Stimulated activated CD8-positive, alpha-beta memory T cell treated with anti-CD3 and anti-CD28 coated beads, Interleukin-7, amount 100 ng/mL, for 24 hours (primary cell): ENCODE measurements at places on chromosomes 5 and 9.

GRCh38 chr5:126358525-126358924 is 64.7 kb upstream of the GRAMD2B start:
- DNase-seq, result no peak

GRCh38 chr5:178282391-178282790 is 49.8 kb upstream of the PHYKPL start:
- no peak for DNase-seq

DNA sequence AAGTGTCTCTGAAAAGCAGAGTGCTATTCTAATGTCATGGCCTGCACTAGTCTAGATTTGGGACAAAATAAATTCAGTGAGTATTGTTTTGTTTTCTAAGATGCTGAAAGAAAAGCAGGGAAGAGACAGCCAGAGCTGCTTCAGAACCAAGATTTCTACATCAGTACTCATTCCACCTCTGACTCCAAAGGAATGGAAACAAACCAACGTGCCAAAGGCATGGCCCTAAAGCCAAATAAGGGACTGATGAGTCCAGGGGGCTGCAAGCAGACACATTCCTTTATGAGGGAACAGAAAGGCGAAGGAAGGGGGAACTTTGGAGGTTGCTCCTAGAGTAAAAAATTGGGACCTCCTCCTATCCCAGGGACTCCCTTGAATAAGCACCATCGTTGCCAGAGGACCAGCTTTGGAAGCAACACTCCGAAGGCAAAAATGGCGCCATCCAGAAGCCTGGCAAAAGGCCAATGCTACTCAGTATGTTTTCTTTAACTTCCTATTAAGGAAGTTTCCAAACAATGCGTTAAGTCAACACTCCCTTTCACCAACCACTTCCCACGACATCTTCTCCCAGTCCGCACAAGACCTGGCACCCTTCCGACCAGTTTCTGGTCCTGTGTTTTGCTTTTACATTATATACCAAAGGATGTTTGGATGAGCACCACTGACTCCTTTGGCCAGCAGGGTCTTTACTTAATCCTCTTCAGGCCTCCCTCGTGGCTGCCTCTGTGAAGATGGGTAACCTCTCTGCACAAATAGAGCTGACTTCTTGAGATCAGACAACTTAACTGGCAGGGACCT is 31.6 kb downstream of the ADAM19 start:
- DNase-seq, result no peak

DNA sequence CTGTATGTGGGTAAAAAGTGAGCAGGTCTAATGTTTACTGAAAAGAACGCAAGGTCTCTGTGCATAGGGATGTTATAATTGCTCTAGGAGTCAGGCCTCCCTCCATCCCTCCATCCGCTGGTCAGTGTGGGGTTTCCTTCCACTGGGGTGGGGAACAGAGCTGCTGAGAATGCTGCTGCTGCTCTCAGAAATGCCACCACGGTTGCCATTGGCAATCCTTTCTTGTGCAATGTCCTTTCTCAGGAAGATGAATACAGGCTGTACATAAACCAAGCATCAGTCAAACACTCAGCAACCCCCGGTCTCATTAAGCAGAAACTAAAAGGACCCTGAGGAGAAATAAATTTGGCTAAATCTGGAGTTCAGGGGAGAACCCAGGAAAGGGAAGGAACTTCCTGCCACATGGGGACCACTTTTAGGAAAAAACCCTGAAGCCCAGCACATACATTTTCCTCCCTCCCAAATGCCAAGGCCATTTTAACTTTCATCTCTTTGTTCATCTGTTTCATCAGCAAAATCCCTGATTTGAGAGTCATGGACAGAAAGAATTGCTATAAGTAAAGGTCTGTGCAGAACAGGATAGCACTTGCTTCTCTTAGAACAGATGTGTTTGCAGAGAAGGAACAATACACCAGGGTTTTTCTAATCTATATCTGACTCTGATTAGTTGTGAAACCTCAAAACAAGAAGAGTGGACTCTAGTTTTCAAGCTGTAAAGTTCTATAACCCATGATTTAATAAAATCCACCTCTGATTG is 70.4 kb upstream of the SLC1A3 start:
- DNase-seq, result no peak

DNA sequence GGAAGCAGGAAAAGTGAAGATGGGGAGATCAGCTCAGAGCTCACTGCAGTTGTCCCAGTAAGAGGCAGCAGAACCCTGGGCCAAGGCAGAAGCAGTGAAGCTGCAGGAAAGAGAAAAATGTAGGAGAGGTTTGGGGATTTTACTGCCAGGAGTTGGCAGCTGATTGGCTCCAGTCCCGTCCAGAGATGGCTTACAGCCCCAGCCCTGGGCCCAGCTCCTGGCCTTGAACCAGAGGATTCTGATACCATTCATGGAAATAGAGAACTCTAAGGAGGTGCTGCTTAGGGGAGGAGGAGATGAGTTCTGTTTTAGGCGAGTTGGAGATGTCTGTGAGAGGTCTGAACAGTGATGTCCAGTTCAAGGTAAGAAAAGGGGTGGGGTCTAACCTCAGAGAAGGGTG is 4.6 kb downstream of the MORN5 start:
- DNase-seq, result no peak

DNA sequence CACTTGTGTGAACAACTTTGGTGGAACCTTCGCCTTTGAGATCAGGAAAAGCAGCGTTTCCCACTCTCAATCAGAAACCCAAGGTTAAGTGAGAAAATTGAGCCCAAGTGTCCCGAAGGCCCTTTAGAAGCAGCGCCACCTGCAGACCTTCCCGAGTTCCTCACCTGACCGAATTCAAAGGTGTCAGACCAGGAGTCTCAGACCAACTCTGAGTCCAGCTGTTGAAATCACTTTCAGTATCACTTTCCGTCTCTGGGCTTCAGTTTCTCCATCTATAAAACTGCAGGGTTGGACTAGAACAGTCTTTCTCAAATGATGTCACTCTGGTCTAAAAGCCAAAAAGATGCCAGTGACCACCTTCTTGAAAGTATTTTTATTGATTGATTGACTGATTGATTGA is 31.7 kb upstream of the GRHPR start:
- DNase-seq, result no peak

- DNase-seq, result no peak
Measured at GRCh38 chr9:134655586-134656333, 14.2 kb downstream of the COL5A1 start.

DNA sequence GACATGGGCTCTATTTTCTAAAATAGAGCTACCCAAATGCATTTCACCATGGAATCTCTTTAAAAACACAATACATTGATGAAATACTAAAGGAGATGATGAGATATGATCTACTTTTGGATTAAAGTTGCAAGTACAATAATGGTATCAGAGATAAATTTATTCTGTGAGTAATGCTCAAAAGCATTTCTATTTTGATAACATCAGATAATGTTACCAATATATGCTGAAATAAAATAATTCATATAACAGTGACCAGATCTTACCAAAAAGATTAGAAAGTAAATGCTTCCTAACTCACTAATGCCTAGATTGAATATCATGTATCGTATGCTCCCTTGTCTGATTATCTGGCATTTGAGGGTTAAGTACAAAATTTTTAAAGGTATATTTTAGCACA is 761.8 kb upstream of the ZNF608 start:
- DNase-seq, result no peak

DNA sequence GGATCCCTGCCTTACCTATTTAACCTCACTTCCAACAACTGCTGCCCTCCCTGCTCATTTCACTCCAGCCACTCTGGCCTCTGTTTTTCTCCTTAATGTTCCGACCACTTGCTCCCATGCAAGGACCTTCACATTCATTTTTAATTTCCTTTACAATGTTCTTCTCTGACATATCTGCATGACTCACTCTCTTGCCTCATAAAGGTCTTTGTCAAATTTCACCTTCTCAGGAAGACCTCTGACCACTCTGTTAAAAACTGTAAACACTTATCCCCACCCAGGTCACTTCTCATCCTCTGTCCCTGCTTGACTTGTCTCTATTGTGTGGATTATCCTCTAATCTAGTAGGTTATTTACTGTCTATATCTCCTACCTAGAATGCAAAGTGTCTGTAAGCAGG is 751.2 kb downstream of the BRINP1 start:
- DNase-seq, result no peak

GRCh38 chr9:94921092-94921471 is 194.6 kb downstream of the AOPEP start:
- DNase-seq, result no peak

- peak; percentile 37 for DNase-seq
Measured at GRCh38 chr5:170571875-170572852, 68.3 kb downstream of the KCNIP1 start.

GRCh38 chr9:37036371-37036775 is 2.3 kb upstream of the PAX5 start:
- no peak for DNase-seq

GRCh38 chr5:103327451-103327850 is 68.9 kb downstream of the MACIR start:
- no peak for DNase-seq

GRCh38 chr9:136543280-136543679 is 2.6 kb downstream of the NOTCH1 start:
- no peak for DNase-seq

DNA sequence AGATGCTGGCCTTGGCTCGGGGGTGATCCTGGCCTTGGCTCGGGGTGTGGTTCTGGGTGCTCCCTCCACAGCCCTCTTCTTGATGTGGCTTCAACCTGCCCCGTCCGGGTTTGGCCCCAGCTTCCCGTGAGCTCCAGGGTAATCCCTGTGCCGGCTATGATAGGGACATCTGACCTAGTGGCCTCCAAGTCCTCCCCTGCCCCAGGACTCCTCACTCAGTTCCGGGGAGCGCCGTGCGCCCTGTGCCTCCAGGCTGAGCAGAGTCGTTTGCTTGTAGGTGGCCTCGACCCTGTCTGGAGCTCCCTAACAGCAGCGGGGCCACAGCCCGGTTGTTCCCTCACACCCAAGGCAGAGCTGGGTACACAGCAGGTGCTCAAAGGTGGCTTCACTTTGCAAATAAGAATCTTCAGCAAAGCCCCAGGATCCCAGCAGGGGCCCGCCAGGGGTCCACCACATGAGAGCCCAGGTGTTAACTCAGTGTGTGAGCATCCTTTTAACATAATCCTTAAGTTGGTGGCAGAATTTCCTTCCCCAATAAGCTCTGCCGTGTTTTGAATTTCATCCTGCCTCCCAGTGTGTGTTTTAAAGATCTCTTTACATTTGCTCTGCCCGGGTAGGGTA is 32.3 kb upstream of the CEP72 start:
- DNase-seq, result no peak

- no peak for DNase-seq
Measured at GRCh38 chr9:37942621-37943344, 38.9 kb upstream of the SLC25A51 start.

- DNase-seq, result no peak
Measured at GRCh38 chr5:57495285-57496086, 12.9 kb upstream of the ACTBL2 start.

GRCh38 chr9:89464300-89464901 is 33.5 kb downstream of the SEMA4D start:
- no peak for DNase-seq

GRCh38 chr5:51479840-51480239 is 96.6 kb downstream of the ISL1 start:
- no peak for DNase-seq

GRCh38 chr5:107426872-107427271 is 243.9 kb downstream of the EFNA5 start:
- no peak for DNase-seq

DNA sequence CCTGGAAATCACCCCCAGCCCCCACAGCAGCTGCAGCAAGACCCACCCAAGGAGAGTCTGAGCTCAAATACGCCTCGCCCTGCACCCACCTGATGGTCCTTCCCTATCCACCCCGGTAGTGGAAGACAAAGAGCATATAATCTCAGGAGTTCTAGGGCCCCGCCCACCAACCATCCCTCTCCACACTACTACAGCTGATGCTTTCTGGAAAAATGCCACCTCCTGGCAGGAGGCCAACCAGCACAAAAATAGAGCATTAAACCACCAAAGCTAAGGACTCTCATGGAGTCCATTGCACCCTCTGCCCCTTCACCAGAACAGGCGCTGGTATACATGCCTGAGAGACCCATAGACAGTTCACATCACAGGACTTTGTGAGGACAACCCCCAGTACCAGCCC is 22.5 kb upstream of the NIPSNAP3A start:
- no peak for DNase-seq

DNA sequence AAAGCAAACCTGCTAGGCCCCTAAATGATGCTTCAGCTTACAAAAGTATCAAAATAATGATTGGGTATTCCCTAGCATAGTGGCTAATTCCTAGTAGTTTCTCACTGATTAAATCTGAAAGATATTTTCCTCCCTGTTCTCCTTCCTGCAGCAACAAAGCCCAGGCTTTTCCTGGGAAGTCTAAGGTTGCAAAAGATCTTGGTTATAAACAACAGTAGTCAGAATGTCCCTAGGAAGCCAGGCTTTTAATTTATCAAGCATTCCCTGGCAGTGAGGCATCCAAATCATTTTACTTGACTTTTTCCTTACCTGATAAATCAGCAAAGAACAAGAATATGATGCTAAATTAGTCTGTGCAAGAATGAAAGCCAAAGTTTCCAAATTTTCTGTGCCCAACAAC is 272.0 kb downstream of the PDE4D start:
- DNase-seq, result no peak

- DNase-seq, result no peak
Measured at GRCh38 chr5:1820926-1821325, 19.7 kb downstream of the NDUFS6 start.

DNA sequence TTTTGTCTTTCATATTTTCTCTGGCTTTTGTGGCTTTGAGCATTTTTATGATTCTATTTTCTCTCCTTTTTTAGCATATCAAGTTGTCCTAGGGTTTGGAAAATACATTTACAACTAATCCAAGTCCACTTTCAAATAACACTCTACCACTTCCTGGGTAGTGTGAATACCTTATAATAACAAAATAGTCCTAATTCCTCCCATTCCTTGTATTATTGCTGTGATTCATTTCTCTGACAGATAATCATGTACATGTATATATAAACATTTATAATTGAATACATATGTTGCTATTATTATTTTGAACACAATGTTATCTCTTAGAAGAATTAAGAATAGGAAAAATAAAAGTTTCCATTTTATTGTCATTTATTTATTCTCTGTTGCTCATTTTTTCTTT is 14.9 kb upstream of the ADAM19 start:
- DNase-seq, result no peak

- no peak for DNase-seq
Measured at GRCh38 chr9:120901755-120902568, 24.6 kb downstream of the TRAF1 start.

GRCh38 chr9:21114311-21114710 is 27.3 kb downstream of the IFNW1 start:
- DNase-seq, result no peak
